ENCODE measurements at places on chromosomes 1 and 21. TPM values are rescaled to one million over a fixed set of nuclear protein-coding genes. Genes with fewer than 3 reads are reported as not detected.
A peak's percentile ranks its signal among the peaks of the same experiment; 100 is the strongest.

The GCSAML gene
- 16.4 TPM for total RNA-seq

- no peak for DNase-seq
Observed at GRCh38 chr1:7862211-7863060, 9.6 kb upstream of the UTS2 start.

- DNase-seq: no peak
Observed at GRCh38 chr1:55725378-55725777, 510.2 kb upstream of the USP24 start.

The RGS16 gene
- total RNA-seq: 0.27 TPM

- no peak for DNase-seq
Observed at GRCh38 chr1:94083681-94084080, 37.3 kb downstream of the ABCA4 start.

GRCh38 chr1:153540394-153541361 lies at the start of gene S100A5:
TSS of gene S100A5 (minus strand) at chr1:153540934. CDS start at chr1:153540191, 743 bp downstream.
- DNase-seq: no peak

GRCh38 chr1:110235834-110236682 lies 25.9 kb downstream of the KCNC4 start:
- peak; percentile 49 for DNase-seq

DNA sequence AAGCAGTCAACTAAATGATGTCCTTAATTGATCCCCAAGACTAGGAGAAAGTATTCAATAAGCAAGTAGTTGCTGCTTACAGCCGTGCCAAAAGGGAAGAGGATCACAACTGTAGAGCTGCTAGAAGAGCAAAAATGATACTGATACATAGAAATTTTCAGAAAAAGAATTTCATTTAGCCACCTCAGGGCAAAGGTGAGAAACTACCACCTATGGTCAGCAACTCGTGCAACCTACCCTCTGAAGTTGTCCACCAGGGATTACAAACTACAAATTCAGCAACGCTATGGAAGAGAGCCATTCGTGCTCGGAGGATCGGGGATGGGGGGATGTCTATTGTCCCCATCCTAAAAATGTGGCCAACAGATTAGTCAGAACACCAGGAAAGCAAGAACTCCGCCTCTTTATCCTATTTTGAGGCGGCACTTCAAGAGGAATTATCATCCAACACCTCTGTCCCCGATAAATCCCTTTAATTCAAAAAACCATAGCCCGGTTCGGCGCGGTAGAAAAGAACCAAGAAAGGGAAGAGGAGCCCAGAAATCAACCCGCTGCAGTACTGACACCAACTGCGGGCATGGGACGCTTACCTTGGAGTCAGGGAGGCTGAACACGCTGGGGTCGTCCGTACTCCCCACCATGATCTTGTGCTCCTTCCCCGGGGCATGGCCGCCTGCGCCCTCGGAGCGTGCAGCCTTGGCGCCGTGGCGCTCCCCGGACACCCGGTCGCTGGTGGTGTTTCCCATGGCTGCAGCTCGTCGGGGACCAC lies 687 bp downstream of the PRKAB2 start:
- DNase-seq: no peak

The C1orf141 gene
- total RNA-seq: not detected

The MIGA1 gene
- 4.6 TPM for total RNA-seq

DNA sequence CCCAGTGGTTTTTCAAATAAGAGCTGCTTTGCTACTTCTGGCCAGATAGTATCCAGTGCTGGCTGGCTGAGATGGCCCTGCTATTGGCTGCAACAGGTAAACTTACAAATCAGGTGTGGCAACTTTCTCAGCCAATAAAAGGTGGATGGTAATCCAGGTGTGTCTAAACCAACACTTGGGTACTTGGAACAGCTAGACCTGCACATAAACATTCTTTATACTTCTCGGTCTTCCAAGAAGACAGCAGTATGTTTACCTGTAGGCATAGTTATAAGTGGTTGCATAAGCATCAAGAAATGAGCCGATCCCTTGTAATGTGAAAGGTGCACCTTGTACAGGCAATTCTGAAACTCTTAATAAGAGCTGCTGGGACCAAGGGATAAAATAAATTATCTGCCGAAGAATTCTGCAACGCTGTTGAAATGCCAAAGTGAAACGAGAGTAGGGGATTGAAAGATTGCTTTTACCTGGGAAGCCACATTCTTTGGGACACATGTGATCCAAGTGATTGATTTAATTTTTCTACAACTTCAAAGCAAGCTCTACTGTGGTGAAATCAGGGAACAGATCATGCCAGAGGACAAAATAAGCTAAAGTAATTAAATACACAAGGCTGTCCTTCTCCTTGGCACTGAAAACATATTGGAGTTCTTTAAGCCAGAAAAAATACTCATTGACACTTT lies at the start of gene CLDN8:
Gene CLDN8 (minus strand): TSS at position 57 of the 683 bp plus-strand sequence. CDS start 172 bp downstream, outside the sequence.
- no peak for DNase-seq

DNA sequence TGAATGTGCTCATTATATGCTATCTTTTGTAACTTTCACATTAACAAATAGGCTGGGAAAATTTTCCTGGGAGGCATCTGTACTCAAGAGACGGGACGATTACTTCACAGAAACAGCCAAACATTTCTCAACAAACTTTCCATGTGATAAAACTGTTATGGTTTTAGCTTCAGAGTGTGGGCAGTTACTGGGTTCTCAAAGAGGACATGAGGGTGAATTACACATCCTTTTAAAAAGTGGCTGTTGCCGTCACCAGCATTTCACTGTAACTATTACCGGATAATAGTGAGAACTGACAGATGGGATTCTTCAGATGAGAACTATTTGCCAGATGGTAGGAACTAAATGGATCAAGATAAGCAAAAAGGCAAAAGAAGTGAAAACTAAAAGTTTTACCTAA lies 109.1 kb downstream of the APP start:
- DNase-seq: no peak

The APOBEC4 gene
- not detected for total RNA-seq

The ZFP69B gene
- 1.1 TPM for total RNA-seq

- DNase-seq: no peak
Observed at GRCh38 chr1:59223198-59223597, 73.7 kb upstream of the FGGY start.

DNA sequence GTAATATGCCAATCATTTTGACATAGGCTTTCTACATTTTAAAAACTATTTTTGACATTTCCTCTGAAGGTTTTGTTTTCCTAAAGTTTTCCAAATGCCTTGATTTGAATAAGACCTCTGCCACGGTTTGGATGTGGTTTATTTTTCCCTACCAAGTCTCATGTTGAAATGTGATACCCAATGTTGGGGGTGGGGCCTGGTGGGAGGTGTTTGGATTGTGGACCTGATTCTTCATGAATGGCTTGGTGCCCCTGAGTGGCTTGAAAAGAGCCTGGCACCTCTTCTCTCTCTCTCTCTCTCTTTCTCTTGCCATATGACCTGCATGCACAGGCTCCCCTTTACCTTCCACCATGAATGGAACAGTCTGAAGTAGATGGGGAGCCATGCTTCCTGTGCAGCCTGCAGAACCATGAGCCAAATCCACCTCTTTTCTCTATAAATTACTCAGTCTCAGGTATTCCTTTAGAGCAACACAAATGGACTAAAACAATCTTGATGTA lies 14.8 kb downstream of the MMEL1 start:
- no peak for DNase-seq

DNA sequence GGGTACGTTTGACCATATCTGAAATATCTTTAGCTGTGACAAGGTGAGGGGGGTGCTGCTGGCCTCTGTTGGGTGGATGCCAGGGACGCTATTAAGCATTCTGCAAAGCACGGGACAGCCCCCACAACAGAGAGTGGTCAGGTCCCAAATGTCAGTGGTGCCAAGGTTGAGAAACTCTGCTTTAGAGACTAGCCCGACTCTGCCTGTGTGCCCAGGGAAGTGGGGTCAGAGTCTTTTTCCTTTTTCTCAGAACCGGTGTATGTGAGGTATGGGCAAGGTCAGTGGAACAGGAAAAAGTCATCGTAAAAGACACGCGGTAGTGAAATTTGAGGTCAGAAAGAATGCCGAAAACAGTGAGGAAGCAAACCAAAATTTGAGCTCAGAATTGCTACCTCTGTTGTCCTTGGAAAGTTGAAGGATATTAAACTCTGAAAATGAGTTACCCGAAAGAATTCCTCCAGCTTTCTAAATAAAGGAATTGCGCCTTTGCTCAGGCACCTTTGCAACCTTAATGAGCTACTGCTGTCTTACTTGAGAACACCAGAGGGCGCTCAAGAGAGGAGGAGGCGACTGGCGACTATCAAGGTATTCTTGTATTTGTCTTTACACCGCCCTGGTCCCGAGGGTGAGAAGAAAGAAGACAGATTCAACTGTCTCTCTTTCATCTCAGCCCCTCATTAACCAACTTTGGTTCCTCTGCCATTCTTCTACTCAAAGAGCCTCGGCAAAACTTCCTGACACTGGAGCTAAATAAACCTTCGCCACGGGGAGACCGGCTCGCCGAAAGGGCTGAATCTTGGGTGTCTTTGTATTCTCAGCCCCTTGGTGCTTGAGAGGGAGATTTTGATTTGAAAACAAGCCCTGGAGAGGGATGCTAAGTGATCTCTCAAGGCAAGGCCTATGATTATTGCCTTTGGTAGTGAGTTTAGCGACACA lies 85.4 kb upstream of the OLIG2 start:
- DNase-seq: peak; percentile 19

DNA sequence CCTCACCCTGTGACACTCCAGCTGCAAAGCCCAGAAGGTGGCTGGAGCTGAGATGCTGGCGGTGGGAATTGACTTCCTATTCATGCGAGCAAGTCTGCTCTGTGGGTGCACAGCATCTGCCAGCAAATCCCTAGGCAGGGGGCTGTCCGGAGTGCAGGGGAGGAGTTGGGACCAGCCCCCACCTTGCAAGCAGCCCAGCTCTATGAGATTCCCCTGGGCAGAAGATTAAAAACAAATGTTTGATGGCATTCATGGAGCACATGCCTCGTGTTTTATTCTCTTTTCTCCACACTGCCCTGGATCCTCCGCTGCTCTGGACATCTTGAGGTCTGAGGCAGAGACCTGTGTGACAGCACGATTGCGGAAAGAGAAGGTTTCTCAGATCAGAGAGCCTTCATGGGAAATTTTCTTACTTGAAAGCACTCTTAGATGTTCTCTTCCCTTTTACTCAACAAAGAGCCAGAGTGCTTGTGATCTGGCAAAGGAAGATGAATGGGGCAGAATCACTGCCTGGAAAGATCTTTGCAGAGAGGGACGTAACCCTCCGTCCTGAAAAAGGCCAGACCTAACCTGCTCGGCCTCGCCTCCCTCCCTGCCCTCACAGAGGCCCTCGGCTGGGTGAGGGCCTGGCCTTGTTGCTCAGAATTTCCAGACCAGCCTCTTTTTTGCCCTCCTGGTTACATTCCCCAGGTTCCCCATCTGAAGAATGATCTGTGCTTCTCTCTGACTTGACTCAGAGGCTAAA lies 597.1 kb downstream of the KIF26B start:
- DNase-seq: no peak

GRCh38 chr1:25541889-25542658 lies 1.3 kb upstream of the LDLRAP1 start:
- no peak for DNase-seq

DNA sequence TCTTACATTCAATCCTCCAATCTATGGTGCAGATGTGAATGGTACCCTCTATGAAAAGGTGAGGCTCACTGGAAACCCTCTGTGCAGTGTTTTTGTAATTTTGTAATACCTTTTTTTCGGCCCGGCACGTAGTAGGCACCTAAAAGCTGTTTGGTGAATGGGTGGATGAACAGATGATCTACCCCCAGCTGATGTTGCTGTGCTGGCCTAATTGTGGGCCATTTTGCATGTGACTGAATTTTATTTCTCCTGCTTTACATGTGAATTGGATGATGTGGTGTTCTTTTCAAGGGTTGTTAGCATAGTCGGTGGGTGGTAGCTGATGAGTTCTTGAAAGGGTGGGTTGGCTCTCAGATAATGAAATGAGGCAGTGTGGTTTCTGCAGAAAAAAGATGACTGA lies 10.4 kb downstream of the KDM4A start:
- DNase-seq: no peak

The LDLRAD2 gene
- total RNA-seq: 9.4 TPM

DNA sequence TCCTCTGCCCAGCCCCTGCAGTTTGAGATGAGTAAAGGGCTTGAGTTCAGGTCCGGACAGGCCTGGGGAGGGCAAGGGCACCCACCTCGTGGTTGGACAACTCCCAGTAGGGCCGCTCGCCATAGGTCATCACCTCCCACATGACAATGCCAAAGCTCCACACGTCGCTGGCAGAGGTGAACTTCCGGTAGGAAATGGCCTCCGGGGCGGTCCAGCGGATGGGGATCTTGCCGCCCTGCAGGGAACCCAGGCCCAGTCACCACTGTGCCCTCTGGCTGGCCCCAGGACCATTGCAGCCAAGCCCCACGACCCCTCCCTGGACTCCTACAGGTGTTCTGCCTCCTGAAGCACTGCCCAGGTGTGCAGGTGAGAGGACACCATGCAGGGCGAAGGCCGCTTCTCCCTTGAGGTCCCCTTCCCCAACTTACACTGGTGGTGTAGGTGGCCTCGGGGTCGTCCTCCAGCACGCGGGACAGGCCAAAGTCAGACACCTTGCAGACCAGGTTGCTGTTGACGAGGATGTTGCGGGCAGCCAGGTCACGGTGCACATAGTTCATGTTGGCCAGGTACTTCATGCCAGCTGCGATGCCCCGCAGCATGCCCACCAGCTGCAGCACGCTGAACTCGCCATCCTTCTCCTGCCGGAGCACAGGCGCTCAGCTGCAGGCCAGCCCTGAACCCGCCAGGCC lies 24.1 kb downstream of the EPHA2 start:
- no peak for DNase-seq

The OR2T2 gene
- total RNA-seq: under 0.01 TPM

GRCh38 chr1:62325081-62325480 lies 5.8 kb upstream of the KANK4 start:
- DNase-seq: no peak

DNA sequence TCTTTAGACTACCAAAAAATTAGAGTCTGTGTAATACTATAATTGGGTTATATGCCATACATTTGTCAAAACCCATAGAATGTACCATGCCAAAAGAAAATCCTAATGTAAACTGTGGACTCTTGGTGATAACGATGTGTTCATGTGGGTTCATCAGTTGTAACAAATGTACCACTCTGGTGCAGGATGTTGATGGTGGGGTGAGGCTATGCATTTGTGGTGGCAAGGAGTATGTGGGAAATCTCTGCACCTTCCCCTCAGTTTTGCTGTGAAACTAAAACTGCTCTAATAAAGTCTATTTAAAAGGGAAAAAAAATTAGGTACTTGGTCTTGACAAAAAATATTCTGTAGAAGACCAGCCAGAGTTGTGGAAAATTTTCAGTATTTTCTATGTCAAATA lies 43.4 kb downstream of the INKA2 start:
- DNase-seq: no peak

The PLCH2 gene
- 1.3 TPM for total RNA-seq

GRCh38 chr21:39317134-39318090 lies 4.0 kb upstream of the BRWD1 start:
- no peak for DNase-seq

The MXRA8 gene
- not detected for total RNA-seq

GRCh38 chr1:18836654-18837053 lies 22.8 kb downstream of the TAS1R2 start:
- DNase-seq: no peak

- no peak for DNase-seq
Observed at GRCh38 chr1:181124291-181124751, 35.8 kb downstream of the IER5 start.

The TNNI3K gene
- total RNA-seq: 1.3 TPM

The SEMA4A gene
- 15.1 TPM for total RNA-seq

The SLC5A9 gene
- 0.27 TPM for total RNA-seq

All from hematopoietic multipotent progenitor cell (in vitro differentiated cells).